GM13977 (cell line): ENCODE measurements at places on chromosomes 16 and 17.
A peak's percentile ranks its signal among the peaks of the same experiment; 100 is the strongest.

- DNase-seq = no peak
Measured at GRCh38 chr17:57533684-57534305, 211.3 kb downstream of the CCDC182 start.

DNA sequence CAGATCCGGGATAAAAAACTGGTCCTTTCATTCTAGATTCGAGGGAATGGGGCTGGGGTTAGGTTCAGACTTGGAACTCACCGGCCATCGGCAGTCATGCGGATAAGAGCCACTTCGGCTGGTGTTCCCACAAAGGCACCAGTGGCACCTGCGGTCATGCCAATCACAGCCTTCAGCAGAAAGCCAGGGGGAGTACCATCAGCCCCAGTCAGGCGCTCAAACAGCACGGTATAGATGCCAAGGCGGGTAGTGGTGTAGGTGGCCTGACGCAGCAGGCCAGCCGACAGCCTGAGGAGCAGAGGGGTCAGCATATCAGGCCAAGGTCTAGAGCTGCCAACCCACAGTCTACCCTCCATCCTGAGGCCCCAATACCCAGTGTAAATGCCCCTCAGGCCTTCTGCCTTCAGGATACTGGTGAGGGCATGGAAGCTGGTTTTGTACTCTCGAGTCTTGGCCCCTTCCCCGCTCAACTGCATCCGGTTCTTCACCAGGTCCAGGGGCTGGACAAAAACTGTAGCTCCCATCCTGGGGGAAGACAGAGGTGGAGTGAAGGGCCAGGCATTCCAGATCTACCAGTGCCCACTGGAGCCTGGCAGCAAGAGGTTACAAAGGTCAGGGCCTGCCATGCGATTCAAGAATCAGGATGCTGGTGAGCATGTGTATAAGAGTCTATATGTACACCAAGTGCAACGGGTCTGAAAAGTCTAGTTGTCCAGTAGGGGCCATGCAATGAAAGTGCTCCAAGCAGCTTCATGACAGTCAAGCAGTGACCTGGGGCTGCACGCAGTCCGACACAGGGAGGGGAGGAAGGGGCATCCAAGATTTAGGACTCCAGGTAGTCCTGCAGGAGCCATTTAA lies 929 bp downstream of the SLC25A11 start:
- peak; percentile 45 for DNase-seq

- DNase-seq = no peak
Measured at GRCh38 chr17:77594416-77595209, 363.9 kb upstream of the TNRC6C start.

- DNase-seq = no peak
Measured at GRCh38 chr17:29575511-29576213, 7.2 kb downstream of the TP53I13 start.

DNA sequence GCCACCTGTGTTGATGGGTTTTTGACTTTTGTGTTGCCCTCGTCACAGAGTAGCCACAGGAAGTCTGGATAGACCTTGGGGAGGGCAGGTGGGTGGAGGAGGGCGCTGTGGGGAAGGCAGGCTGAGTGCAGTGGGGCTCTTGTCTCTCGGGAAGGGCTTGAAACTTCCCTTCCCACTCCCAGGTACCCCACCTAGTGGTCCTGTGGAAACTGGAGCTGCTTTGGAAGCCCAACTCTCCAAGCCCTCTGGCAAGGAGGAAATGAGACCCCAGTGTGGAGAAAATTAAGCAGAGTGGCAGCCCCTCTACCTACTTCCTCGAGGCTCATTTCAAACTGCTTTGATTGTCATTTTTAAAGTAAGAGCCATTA lies 9.2 kb downstream of the CA5A start:
- no peak for DNase-seq

DNA sequence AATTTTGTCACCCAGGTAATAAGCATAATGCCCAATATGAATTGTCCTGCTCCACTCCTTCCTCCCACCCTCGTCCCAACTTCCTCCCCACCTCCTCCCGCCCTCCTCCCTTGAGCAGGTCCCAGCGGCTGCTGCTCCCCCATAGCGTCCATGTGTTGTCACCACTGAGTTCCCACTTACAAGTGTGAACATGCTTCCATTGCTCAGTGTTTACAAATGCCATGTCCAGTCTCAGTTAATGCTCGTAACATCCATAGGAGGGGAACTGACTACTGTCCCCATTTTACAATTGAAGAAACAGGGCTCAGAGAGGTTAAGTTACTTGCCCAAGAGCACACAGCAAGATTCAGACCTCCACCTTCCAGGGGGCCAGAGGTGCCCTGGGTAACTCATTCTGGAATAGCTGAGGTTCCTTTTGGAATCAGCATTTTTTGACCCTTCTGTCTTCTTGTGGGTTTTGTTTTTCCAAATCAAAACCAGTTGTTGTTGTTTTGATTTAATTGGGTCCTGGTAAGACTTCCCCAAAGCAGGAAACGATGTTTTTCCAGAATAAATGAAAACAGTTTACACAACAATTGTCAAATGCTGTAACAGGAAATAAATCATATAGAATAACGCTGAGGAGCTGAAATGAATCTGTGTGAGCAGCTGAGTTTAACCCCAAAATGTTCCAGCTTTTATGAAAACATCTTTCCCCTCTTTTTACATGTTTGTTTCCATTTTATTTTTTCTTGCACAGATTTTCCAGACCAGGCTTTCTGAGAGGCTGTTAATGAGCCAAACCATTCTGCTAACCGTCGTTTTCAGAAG lies 73.9 kb downstream of the ZDHHC7 start:
- DNase-seq = no peak

DNA sequence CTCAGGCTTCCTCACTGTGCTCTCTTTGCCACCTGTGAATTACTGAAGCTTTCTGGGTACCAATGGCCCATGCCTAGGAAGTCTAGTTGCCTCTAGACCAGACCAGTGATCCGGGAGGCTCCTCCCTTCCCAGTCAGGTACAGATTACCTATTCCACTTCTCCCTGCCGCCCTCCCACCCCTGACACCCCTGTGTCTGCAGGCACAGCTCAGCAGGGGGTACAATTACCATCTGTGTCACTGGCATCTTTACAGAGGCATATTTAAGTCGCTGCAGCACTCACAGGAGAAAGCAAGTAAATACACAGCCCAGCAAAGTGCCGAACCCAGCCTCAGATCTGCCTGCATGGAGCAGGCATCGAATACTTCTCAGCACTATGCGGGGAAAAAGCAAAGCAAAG lies 5.3 kb upstream of the WSCD1 start:
- no peak for DNase-seq

DNA sequence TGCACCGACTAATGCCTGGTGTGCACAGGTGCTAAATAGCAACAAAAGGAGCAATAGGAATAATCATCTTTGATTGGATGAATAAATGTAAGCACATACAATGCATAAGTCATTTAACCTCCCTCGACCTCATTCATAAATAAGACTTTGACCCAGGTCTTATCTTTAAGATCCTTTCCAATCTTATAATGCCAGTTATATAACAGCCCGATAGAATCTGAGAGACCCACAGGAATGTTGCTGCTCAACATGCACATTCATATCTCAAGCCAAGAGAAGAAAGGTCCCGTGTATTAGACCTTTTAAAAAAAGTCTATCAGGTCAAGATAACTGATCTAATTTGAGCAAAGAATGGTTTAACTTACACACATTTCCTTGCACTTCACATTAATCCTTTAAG lies 146.8 kb upstream of the SOX9 start:
- no peak for DNase-seq

GRCh38 chr16:87323727-87324410 lies 6.7 kb upstream of the C16orf95 start:
- DNase-seq = no peak
